ENCODE measurements at places on chromosomes 1 and 21.
A peak's percentile ranks its signal among the peaks of the same experiment; 100 is the strongest.

- no peak for DNase-seq
These were observed 68.0 kb downstream of the LRRN2 start for GRCh38 chr1:204617256-204618147.

- DNase-seq: no peak
These were observed 34.4 kb downstream of the WLS start for GRCh38 chr1:68197891-68198290.

DNA sequence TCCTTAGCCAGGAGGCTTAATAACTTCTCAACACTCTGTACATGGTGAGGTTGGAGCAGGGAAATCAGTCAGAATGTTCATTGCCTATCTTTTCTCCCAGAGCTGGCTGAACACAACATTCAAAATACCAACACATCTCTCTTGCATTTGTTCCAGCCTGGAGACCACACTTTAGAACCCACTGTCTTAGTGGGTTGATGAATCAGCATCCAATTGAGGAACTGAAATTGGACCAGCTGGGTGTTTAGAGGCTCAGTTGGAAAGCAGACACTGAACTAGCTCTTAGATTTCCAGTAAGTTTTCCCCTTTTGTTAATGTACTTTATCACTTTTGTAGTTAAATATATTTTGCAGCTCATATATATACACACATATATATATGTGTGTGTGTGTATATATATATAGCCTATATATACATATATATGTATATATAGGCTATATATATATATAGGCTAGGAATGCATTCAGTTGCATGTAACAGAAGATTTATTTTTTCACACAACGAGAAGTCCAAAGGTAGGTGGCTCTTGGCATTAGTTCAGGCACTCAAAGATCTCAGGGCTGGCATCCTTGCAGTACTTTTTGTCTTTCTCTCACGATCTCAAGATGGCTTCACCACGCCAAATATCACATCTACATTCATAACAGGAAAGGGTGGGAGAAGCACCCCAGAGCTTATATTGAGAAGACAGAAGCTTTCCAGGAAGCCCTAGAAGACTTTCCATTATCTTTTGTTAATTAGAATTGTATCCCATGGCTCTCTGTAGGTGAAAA, 35.0 kb upstream of the HUNK start:
- peak; percentile 37 for DNase-seq

DNA sequence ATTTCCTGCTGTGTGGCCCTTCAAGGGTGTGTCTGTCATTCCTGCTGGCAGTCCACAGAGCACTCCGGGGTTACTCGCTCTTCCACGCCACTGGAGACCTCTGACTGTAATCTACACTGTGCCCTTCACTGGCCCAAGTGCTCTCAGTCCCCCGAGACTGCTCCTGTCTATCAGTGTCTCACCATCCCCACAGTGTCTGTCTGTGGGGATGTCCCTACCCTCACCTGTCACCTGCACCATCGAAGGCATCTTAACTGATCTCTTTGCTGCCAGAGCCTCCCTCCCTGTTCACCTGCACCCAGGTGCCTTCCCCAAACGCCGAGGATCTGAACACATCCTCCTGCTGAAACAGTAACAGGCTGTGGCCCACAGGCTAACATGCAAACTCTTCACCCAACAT, 136.7 kb downstream of the MATN1 start:
- no peak for DNase-seq

DNA sequence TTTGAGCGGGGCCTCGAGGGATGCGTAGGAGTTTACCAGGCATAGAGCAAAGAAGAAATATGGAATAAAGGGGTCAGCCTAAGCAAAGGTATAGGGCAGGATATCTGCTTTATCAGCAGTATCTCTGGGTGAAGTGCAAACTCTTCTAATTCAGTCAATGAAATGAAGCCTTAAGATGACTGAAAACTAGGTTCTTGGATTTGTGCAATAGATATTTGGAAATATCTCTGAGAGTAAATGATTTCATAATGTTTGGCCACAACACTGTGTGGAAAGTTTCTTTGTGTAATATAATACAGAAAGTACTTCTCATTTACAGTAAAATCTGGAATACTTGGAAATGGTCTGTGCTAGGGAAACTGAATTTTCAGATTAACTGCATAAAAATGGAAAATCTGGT, 26.1 kb downstream of the KCNJ15 start:
- DNase-seq: no peak

DNA sequence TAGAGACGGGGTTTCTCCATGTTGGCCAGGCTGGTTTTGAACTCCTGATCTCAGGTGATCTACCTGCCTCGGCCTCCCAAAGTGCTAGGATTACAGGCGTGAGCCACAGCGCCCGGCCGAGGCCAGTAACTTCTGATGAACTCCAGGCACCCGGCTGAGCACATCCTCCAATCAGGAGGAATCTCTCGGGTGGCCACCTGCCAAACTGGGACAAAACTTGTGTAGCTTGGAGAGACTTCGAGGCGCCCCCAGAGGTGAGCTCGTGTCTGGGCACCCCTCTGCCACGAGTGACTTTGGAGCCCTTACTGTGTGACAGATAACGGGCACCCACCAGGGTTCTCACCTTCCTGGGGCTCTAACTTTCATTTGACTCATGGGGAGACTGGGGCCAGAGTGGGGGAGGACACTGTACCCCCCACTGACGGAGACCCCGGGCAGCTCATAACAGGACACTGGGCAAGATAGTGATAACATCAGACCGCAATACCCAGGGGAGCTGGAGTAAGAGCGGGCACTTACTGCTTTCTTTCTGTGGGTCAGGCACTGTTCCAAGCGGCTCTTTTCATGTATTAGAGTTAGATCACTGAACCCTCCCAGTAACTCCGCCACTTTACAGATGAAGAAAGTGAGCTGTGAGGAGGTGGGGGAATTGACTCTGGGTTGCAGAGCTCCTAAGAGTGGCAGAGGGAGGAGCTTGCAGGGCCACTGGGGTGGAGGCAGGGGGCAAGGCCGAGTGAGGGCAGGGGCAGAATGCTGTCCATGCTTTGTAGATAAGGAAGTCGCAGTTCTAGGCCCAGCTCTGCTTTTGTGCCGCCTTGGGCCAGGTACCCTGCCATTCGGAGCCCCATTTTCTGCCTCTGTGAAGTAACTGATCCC, 1.9 kb upstream of the PADI2 start:
- DNase-seq: no peak

GRCh38 chr1:38533772-38534472, 325.6 kb downstream of the RRAGC start:
- DNase-seq: no peak

Data from OCI-LY7 (cell line).